ENCODE measurements at places on chromosomes 5 and 9.
A peak's percentile ranks its signal among the peaks of the same experiment; 100 is the strongest.

DNA sequence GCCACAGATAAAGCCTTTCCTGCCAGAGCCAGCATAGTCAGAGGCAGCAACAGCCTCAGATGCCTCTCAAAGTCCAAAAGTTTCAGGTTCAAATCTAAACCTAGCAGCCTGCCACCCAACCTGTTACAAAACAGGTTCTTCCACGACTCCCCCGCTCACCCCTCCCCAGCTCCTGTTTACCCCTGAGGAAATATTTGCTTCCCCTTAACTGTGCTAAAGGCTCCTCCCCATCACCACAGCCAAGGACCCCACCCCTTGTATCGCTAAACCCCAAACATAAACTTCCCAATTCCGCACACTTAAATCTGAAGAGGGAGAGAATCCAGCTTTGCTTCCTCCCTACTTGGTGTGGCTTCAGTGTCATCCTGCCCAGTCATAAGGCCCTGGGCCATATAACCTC lies 15.4 kb upstream of the VDAC1 start:
- DNase-seq: no peak

DNA sequence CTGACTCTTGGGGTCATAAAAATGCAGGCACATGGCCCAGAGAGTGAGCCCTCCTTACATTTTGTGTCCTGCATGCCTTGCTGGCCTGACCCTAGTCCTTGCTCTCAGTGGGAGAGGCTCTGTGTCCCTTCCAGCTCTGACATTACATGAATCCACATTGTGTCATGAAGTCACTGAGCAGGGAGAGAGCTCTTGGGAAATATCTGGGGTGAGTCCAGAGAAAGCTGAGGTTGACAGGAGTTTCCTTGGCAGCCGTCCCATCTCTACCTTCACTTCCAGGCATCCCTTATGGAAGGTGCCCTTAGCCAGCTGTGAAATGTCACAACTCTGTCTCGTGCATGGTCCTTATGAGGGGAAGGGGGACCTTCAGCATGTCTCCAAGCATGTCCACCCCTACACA lies 41.0 kb downstream of the FAT2 start:
- no peak for DNase-seq

GRCh38 chr5:95445995-95446394 lies 54.8 kb downstream of the FAM81B start:
- no peak for DNase-seq

GRCh38 chr9:116155698-116156039 lies 2.1 kb downstream of the PAPPA start:
- DNase-seq: no peak

DNA sequence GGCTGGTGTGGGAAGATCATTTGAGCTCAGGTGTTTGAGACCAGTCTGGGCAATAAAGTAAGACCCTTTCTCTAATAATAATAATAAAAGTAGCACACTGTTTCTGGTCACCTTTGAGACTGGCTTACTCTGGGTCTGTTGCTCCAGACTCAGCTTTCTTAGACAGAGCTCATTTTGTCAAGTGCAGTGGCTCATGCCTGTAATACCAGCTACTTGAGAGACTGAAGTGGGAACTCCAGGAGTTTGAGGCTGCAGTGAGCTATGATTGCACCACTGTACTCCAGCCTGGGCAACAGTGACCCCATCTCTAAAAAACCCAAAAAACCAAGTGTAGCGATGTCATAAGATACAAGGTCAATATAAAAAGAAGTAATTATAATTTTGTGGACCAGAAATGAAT lies 36.4 kb upstream of the RNU6ATAC start:
- no peak for DNase-seq

- DNase-seq: no peak
Measured at GRCh38 chr9:110538647-110539041, 40.9 kb downstream of the SVEP1 start.

DNA sequence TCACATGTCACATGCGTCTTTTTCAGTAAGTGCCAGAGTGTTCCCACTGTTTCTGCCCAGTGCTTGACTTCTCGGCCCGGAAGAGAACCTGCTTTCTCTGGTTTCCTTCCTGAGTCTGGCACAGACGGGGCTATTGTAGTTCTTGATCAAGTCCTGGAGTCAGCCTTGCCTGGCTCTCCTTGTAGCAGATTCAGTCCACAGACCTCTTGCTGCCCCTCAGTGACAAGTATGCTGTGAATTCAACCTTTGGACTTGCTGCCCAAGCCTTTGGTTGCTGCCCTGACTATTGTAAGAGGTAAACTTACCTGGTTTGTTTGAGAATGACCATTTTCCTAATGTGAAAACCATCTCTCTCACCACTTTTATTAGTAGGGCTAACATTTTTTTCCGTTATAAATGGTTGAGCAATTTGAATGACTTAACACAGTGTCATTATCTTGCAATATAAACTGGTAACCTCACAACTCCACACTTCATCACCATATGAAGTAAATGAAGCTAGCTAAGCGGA lies 24.7 kb downstream of the ZBTB34 start:
- no peak for DNase-seq

- DNase-seq: no peak
Measured at GRCh38 chr5:58453306-58453705, 6.6 kb downstream of the PLK2 start.

DNA sequence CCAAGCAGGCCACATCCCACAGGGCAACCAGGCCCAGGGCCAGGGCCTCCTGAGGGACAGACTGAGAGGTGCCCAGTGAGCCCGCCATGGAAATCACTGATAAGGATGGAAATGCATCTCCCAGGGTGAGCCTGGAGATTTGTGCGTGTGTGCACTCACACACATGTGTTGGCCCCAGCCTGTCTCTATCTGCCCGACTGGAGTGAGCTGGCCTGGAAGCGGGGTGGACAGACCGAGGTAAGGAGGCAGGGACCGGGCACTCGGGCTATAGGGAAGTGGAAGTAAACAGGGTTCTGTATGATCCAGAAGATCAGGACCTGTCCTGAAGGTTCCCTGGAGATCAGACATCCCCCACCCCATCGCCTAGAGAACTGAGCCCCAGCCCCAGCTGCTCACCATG lies 17.4 kb downstream of the GFI1B start:
- no peak for DNase-seq

GRCh38 chr5:72878854-72879253 lies 62.4 kb downstream of the TNPO1 start:
- peak; percentile 3 for DNase-seq

DNA sequence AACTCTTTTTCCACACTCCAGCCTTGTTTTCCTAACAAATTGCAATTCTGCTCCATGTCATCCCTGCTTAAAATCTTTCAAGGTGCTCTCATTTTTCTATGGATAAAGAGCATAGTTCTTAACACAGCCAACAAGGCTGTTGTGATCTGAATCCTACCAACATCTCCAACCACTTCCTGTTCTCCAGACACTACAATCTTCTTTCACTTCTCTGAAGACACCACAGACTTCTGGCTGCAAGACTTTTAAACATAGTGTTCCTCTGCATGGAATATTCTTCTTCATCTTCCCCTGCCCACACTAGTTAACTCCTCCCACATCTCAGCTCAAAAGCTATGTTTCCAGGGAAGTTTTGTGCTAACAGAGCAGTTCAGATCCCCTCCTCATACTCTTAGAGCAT lies 404.8 kb downstream of the MAN2A1 start:
- DNase-seq: no peak

DNA sequence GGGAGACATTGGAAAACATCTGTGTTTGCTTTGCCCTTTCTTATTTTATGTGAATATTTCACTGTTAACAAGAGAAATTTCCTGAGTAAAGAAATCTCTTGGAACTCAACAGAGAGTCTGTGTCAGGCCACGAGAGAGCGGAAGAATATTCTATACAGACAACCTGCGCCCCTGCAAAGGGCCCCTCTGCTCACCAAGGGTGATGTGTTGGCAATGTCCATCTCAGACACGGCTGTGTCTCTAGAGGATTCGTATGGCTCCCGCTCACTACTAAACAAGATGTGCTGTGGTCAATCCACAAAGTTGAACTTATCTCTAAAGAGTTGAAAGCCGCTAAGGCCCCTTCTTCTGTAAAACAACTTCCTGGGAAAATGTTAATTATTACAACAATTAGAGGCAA lies 241.0 kb upstream of the IRX1 start:
- no peak for DNase-seq

DNA sequence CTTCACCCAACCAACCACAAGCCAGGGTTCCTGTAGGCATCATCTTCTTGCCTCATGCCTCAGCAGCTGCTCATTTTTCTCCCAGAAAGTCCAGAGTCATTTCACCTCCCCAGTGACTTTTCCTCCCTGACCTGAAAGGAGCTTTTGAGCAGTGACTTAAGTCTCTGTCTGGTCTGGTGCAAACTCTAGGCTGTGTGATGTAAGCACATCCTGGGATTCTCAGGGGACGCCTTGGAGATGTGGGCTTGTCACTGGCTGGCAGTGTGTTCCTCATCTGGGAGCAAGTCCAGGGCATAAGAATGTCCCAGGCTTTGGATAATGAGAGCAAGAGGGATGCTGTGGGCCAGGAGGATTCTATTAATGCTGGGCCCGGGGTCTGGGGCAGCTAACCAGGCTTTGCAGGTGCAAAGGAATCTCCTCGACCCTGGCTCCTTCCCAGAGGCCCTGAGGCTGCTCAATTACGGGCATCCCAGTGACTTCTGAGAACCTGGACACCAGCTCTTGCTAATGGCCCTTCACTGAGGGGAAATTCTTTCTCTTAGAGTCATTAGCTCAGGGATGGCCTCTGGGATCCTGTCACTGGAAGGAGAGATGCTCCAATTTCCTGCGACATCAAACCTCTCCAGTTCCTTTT lies 211.0 kb upstream of the PANK3 start:
- DNase-seq: no peak

GRCh38 chr5:157596487-157596886 lies 20.9 kb upstream of the ADAM19 start:
- DNase-seq: no peak

- DNase-seq: no peak
Measured at GRCh38 chr9:5566054-5566618, 55.8 kb downstream of the PDCD1LG2 start.

DNA sequence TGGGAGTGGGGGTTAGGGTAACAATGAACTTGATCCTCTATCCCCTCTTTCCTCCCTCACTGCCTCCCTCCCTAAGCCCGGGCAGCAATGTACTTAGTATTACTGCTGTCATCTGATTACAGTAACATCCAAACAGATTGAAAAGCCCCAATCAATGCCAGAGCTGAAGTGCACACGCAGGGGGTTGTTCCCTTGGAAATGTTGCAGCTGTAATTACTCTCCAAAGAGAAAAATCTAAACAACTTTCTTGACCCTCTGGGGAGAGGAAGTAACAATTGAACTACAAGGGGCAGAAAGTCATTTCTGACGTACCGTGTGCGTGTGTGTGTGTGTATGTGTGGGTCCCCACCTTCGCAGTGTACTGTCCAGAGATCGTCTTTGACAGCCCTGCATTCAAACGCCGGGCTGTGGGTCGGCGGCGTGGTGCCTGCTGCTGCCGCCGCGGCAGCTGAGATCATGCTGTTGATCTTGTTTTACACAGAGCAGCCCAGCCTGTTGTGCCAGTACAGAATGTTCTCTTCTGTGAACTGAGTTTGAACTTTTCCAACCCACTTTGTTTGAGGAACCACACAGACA lies 66.0 kb upstream of the KLF9 start:
- DNase-seq: no peak

DNA sequence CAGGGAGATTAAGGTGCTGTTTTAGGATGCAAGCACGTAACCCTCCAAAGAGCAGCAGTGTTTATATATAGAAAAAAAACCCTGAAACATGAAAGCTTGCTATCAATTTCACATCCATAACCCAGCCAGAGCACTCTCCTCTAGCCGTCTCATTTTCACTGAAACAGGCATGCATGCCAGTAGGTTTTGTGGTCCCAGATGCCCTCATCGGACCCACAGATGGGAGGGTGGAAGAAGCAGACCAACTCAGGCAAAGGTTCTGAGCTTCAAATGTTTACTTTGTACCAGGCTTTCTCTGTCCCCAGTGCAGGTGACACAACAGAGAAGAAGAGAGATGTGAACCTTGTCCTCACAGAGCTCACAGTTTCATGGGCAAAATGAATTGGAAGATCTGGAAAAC lies 127.4 kb upstream of the ATP10B start:
- DNase-seq: no peak

- DNase-seq: peak; percentile 22
Measured at GRCh38 chr9:128056887-128057723, 10.0 kb downstream of the NAIF1 start.

DNA sequence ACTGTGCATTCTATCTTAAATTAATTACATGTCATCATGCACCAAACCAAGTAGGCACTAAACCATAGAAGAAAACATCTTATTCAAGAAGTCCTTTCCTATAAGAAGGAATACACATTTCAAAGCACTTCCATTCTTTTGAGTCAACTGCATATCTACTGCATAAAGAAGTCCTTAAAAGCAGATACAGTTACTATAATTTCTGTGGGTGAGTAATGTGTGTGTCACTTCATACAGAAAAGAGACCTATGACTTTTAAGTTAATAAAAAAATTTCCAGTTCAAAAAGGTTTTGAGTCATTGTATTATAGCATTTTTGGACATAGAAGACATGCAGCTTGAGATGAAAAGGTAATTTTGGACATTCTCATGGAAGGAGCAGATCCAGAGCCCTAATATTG lies 125.0 kb downstream of the DTWD2 start:
- no peak for DNase-seq

DNA sequence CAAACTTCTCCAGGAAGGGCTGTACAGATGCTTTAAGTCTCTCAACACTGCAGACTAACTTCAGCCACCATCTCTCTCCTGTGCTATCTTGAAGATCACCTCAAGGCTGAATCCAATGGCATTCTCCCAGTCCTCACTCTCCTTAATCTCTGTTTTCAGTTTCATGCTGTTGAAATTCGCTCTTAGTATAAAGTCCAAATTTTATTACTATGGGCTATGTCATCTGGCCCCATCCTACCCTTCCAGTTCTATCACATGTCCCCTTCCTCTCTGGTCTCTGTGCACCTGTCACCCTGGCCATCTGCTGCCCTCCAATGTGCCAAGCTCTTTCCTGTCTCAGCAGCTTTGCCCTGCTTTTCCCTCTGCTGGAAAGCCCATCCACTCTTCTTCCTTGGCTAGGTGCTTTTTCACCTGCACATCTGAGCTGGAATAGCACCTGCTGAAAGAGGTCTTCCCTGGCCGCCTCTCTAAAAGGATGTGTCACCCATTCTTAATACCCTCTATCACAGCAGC lies 284.7 kb upstream of the MAP3K1 start:
- DNase-seq: no peak

- DNase-seq: no peak
Measured at GRCh38 chr5:154501566-154501965, 23.5 kb upstream of the HAND1 start.

GRCh38 chr9:133717113-133718031 lies 20.8 kb downstream of the SARDH start:
- DNase-seq: no peak

DNA sequence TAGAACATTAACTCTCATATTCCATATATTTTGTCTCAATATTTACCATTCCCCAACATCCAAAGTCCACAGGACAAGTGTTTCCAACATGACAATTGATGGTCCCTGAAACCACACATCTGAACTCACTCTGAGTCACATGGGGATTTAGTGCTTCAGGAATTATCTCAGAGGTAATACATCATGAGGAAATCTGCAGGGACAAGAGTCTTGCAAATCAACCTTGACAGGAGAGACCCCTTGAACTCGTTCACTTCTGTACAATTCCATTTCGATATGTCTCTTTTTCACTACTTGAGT lies 119.7 kb upstream of the ABCA1 start:
- no peak for DNase-seq

- DNase-seq: no peak
Measured at GRCh38 chr5:55852503-55852902, 1.3 kb downstream of the IL31RA start.

- DNase-seq: no peak
Measured at GRCh38 chr5:164345853-164346252, 840.4 kb downstream of the MAT2B start.

- no peak for DNase-seq
Measured at GRCh38 chr5:156354571-156354970, 27.6 kb downstream of the SGCD start.

All from NCI-H1930 (cell line).